ENCODE measurements at places on chromosomes 2 and 18. TPM values are rescaled to one million over a fixed set of nuclear protein-coding genes. Genes with fewer than 3 reads are reported as not detected.

The PJVK gene
- total RNA-seq, result 31.7 TPM

The SPDYA gene
- 40.9 TPM for total RNA-seq

DNA sequence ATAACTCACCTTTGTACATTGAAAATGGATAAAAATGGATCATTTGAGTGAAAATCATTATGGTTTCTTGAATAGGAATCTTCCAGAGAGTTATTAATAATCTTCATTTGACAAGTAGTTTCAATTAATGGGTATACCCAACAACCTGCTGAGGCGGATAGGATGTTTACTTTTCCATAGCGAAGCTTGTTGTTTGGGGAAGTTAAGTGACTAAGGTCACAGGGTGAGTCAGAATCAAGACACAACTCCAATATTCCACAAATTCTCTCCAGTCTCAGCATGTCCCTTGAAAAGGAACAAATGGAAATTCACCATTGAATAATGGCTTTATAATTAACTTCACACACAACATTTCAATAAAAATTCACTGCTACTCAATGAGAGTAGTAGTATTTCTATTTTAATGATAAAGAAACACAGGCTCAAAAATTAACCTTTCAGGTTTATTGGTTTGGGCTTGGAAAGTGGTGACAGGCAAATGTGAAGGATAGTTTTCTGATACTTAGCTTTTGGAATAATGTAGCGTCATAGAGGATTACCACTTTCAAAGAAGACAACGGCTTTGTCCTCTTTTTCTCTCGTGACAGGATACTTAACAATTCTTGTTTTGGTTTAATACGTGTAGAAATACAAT is 211.3 kb downstream of the GPD2 start:
- no peaks in the 10 kb centered on the region for H3K4me1 ChIP-seq
- no peak overlapping the region for H3K27ac ChIP-seq
- H3K36me3 ChIP-seq, result no peaks in the 10 kb centered on the region

GRCh38 chr2:134154246-134154645 is 99.6 kb upstream of the MGAT5 start:
- DNase-seq, result no peak
- H3K27ac ChIP-seq, result no peak overlapping the region
- no peaks in the 10 kb centered on the region for H3K4me1 ChIP-seq
- H3K27me3 ChIP-seq, result no peaks in the 10 kb centered on the region
- no peaks in the 10 kb centered on the region for H3K36me3 ChIP-seq

- H3K27ac ChIP-seq, result no peak overlapping the region
- H3K27me3 ChIP-seq, result no peaks in the 10 kb centered on the region
Measured at GRCh38 chr2:126736133-126736874, 80.3 kb downstream of the GYPC start.
